Stimulated activated CD8-positive, alpha-beta memory T cell treated with anti-CD3 and anti-CD28 coated beads, Interleukin-4, amount 100 ng/mL, for 4 hours (primary cell): ENCODE measurements at places on chromosomes 16 and 17.

GRCh38 chr17:6523809-6524355 lies 32.5 kb downstream of the PITPNM3 start:
- DNase-seq, result no peak

DNA sequence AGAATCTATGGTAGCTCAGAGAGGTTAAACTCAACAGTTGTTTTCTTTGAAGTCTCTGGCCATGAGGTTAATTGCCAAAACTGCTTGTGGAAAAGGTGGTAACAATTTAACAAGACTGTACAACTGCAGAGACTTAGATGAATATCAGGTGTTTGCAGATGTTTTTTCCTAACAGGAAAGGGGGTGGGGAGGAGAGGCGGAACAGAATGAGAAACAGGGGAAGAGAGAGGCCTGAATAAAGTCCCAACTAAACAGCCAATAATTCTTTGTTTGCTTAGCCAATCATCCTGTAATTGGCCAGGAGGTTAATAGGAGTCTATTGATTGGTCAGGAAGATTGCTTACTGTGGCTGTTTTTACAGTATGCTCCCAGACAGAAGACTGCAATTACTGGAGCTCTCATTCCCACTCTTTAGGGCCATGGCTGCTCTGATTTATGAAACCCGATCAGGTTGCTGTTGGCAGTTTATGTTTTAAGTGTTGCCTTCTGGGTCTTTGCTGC lies 249.7 kb upstream of the TBX2 start:
- DNase-seq, result no peak

DNA sequence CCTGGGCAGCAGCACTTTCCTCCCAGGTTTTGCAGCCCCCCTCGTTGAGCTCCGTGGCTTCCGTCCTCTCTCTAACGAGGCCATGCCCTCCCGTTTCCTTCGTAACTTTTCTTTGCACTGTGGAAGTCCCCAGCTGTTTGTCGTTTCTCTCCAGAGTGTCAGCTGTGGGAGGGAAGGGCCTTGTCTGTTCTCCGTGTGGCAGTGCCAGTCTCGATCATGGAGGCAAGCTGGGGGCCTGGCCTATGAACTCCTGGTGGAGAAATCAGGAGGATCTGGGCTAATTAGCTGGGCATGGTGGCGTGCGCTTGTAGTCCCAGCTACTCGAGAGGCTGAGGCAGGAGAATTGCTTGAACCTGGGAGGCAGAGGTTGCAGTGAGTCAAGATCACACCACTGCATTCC lies 28.3 kb downstream of the TBCD start:
- DNase-seq, result no peak

DNA sequence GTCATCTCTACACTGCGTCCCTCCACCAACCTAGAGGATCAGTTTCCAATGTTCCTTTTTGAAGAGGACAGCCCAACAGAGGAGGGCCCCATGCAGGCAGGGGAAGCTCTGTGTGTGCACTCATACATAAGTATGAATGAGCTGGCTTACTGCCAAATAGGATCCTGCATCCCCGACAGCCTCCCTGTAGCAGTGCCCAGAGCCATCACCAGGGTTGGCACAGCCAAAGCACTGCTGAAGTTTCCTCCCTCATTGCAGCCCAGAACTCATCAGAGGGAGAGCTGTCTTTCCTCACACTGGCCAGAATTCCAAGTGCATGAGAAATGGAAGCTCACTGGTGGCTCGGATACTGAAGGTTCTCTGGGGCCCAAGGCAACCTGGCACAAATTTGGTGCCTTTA lies 114.4 kb downstream of the ASIC2 start:
- no peak for DNase-seq

DNA sequence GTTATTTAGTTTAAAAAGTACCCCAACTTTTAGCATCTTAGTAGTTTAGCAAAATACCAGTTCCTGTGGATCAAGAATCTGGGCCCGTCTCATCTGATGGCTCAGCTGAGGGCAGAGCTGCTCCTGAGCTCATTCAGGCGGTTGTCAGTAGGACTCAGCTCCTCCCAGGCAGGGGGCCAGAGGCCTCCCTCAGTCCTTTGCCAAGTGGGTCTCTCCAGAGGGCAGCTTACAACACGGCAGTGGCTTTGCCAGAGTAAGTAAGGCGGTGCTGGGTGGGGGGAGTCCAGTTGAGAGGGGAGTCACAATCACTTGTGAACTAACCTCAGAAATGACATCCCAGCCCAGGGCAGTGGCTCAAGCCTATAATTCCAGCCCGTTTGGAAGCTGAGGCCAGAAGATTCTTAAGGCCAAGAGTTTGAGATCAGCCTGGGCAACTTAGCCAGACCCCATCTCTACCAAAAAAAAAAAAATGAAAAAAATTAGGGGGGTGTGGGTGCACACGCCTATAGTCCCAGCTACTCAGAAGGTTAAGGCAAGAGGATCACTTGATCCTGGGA lies 81.5 kb upstream of the MED9 start:
- no peak for DNase-seq
